ENCODE measurements at places on chromosomes 4 and X.

DNA sequence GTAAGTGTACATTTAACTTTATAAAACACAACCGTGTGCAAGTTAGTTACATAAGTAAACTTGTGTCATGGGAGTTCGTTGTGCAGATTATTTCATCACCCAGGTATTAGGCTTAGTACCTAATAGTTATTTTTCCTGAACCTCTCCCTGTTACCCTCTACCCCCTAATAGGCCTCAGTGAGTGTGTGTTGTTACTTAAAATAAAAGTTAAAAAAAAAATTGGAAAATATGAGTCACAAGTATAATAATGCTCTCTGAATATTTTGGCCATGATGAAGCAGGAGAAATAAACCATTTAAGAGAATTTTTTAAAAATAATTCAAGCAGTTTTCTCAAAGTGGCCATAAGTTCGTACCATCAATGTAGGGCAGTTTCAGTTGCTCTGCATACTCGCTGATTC lies 105.1 kb upstream of the GRID2 start:
- DNase-seq: no peak

DNA sequence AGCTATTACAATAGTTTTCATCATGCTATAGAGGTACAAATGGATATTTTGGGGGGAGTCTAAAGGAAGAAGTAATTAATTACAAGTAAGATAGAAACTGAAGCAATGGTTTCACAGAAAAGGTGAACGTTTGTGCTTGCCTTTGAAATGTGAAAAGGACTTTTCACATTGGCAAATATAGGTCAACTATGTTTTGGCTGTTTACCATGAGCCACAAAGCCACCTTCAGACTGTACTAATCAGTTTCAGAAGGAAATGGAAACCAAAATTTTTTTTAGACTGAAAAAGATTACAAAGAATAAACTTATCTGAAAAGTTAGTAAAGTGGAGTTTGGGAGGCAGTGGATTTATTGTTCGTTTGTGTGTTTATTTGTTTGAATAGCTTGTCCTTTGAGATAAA lies 32.1 kb downstream of the SYTL5 start:
- DNase-seq: no peak

DNA sequence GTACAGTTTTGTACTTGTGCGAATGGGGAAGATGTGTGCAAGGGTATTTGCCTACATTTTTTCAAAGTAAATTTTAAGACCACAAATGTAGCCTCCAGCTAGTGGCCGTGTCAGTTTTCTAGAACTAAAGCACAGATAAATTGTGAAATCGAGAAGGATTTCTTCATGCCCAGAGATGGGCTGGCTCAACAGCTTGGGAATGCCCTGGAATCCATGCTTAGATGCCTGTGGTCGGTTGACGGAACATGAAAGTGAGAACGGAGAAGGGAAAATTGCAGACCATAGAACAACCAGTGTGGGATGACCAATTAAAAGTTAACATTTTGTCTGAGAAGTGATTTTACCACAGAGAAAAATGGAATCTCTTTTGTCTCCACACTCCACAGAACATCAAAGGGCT lies 73.2 kb upstream of the VCX2 start:
- DNase-seq: no peak

- DNase-seq: no peak
Observed at GRCh38 chrX:17848545-17849265, 12.4 kb downstream of the RAI2 start.

DNA sequence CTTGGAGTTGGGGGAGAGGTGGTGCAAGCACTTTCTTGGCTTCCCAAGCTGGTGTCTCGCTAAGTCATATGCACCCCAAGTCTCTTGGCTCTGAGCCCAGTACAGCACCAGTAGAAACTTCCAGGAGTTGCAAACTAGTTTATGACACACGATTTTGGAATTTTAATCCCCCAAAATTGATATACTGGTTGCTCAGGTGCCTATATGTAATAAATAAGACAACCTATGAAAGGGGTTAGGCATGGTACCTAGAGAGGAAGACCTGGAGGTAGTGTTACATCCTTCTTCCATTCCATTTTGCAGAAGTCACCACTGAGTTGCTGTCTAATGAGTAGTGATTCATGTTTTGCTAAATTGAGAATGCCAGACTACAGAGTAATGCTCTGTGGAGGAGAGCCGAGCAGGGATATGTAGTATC lies 4.3 kb upstream of the SLC4A4 start:
- no peak for DNase-seq

DNA sequence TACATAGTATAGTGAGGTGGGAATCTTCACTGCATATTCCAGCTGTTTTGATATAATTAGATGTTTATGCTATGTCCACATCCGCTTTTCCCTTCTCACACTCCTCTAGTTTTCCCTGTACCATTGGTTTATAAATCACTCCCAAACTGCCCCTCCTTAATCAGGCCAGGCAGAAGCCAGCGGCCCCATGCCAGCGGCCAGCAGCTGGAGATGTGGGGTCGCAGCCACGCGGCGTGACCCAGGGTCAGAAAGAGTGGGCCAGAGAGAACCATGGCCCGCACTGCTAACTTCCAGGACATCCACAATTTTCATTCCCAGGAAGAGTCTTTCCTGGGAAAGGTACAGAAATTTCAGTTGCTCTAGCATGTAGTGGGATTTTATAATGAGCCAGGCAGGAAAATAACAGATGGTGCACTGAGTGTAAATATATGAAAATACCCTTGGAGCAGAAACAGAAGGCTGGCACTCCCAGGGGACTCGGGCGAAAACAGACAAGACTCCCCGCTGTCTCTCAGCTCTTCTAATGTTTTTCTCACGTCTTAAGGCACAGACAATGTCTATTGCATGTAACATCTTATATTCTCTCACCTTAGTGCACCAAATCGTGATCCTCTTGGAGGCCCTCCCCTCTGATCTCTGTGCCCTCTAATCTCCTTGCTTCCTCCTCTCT lies 145.9 kb upstream of the ZFP42 start:
- no peak for DNase-seq

DNA sequence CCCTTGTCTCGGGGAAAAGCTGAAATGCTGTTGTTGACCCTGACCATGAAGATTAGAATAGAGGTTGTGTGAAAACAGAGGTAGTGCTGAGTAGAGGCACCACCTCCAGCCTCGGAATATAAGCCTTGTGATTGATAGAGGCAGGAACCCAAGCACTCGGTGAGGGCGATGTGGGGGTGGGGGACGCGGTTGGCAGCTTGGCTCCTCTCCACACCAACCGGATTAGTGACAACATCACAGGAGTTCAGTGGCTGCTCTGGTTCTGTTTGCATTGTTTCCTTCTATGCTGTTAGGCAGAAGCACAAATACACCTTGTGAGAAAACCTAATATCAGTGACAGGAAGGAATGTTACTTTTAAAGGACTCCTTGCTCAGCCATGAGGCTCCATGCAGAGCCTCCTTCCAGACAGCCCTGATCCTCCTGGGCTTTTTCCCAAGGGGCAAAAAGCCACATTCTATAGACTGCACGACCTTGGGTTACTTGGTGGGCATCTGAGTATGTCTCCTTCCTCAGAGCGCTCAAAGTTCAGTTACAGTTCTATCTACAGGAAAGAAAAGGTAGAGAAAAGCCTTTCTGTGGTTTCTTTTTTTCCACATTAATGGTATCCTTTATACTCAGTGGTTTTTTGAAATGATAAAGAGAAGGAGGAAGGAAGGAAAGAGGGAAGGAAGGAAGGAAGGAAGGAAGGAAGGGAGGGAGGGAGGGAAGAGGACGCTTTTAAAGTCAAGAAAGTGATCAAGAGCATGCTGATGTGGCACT lies 150.4 kb upstream of the NOCT start:
- no peak for DNase-seq

DNA sequence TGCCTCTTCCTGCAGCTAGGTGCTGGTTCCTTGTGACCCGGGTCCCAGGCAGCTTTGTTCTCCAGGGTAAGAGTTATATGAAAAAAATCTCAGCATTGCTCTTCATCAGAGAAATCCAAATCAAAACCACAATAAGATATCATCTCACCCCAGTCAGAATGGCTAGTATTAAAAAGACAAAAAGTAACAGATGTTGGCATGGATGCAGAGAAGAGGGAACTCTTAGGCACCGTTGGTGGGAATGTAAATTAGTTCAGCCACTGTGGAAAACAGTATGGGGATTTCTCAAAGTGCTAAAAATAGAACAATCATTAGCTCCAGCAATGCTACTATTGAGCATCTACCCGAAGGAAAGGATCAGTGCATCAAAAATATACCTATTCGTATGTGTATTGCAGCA lies 61.5 kb downstream of the SORCS2 start:
- no peak for DNase-seq

DNA sequence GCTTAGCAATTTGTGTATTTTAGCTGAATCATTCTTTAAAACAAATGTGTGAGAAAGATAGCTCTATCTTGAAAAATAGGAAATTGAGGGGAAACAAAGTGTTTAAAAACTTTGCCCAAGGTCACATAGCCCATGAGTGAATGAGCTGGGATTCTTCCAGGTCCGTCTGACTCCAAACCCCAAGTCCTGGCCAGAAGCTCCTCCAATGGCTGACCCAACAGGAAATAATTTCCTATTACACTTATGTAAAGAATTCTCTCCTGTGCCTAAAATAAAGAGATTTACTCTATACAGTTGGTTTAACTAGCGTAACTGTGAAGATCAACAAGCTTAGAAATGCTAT lies 287.6 kb downstream of the ARHGAP24 start:
- no peak for DNase-seq

DNA sequence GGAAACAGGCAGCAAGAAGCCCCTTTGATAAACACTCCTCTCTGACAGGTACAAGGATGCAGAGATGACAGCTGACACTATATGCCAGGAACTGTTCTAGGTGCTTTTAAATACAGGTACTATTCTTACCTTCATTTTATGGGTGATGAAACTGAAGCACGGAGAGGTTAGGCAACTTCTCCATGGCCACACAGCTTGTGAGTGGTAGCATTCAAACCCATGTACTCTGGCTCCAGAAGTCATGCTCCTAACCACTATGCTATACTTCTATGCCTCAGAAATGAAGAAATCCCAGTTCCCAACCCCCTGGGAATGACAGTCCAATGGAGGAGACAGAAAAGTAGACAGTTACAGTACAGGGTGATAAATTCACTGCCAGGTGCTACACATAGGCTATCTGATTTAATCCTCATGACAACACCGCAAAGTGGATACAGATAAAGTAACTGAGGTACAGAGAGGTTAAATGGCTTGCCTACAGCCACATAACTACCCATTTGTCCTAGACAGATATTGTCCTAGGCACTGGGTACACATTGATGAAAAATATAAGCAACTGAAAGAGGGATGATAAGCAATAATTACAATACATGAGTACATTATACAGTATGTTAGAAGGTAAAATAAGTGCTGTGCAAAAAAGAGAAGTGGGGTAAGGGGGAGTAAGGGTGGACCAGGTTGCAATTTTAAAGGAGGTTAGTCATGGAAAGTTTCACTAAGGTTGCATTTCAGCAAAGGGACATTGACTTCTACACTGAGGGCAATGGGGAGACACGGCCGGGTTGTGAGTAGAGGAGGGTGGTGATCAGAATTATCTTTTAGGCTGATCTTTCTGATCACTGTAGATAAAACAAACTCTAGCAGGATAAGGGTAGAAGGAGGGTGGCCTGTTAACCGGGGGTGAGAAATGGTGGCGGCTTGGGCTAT lies 1.6 kb upstream of the F8 start:
- no peak for DNase-seq

DNA sequence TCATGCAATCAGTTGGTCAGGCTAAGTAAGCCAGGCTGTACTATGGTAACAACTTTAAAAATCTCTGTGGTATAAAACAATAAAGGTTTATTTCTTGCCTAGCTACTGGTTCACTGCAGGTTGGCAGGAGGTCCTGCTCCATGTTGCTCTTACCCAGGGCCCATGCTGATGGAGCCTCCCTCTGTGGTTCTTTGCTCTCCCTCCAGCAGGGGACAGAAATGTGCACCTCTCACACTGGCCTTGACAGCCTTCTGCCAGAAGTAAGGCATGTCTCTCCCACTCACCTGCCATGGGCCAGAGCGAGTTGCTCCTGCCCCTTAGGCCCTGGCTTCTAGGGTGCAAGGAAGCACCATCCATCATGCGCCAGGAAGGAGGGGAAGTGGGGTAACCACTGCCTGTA lies 31.1 kb downstream of the CLDN22 start:
- no peak for DNase-seq

DNA sequence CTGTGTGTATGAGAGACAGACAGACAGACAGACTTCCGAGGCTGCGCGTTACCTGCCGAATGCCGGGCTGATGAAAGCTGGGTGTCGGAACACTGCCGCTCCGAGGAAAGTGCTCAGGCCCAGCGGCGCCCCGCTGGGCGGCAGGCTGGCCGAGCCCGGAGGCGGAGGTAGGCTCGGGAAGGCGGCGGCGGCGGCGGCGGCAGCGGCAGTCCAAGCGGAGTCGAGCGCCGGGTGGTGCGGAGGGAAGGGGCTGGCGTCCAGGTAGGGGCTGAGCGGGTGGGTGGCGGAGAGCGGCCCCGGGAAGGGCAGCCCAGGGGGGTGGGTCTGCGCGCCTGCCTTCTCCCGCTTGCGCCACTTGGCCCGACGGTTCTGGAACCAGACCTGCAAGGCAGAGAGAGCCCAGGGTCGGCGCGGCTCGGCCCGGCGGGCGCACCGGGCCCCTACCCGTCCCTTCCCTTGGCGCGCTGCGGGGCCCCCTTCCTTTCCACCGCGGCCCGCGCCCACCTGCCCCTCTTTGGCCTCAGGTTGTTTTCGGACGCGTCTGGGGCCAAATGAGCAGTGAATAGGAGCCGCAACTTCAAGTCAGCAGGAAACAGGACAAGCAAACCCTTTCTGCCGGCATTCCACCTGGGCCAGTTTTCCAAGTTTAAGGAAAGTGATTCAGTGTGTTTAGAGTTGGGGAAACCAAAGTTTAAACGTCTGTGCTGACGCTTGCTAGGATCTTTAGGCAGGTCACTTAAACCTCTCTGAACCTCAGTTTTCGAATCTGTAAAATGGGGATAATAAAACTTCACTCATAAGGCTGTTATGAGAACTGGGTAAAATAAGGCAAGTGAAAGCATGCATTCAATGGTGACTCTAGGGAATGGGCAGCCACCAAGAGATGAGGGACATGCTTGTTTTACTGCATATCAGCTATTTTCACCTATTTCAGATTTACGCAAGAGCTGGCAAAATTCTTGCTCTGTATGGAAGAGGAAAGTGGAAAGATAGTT lies 8.4 kb downstream of the ARX start:
- DNase-seq: no peak

- DNase-seq: no peak
Observed at GRCh38 chr4:7906171-7906701, 33.4 kb downstream of the AFAP1 start.

DNA sequence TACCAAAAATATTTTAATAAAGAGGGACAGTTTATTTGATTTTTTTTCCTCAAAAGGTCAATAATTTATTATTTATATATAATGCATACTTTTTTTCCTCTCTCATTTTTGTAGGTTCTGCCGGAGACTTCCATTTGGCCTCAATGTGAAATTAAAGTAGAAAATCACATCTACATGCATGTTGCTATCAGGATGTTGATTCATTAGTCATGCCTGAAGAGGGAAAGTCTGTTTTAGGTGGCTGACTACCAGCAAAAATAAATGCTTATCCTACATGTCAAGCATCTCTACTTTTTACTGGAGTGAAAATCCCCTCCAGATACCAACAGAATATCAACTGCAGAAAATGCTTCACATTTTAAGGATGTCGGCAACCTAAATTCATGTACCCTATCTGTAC lies 41.5 kb downstream of the KIAA0232 start:
- no peak for DNase-seq

Data from CD4-positive, alpha-beta T cell treated with Interleukin-4 for 4 hours (primary cell).